ENCODE measurements at places on chromosomes 16 and 17. TPM values are rescaled to one million over a fixed set of nuclear protein-coding genes. Genes with fewer than 3 reads are reported as not detected.

Gene GPR139
- 0.91 TPM for total RNA-seq

GRCh38 chr16:10339777-10340732 is 45.8 kb upstream of the ATF7IP2 start:
- DNase-seq = no peak

Gene OR1A1
- total RNA-seq = not detected

DNA sequence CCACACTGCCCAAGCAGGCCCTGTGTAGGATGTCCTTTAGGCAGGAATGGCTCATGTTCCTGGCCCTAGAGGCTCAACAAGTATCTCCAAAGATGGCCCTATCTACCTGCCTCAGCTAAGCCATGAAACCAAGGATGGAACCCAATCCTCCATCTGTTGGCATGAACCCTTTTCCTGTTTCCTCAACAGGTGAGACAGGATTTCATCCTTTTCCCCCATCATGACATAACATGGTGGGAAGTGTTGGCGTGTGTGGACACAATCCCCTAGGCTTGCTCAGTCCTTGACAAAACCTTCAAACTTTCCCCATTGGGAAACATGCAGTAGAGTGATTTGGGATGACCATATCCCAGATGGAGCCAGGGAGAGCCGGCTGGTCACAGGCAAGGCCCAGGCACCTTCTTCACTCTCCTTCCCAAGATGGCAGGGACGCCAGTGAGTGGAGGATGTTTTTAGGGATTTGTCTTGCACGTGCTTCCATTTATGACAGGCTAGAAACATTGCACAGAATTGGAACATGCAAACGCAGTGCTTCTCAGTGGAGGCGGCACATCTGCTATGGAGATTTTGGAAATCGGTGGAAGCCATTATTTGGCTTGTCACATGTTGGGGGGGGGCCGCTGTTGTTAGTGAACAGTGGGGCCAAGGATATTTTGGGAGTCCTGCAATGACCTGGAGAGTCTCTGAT is 77.0 kb downstream of the MYH11 start:
- no peak for DNase-seq

Data from cerebellum (tissue), 4 donors.